GM12864 (cell line): ENCODE measurements at places on chromosomes 5 and 9.

- DNase-seq, result no peak
Observed at GRCh38 chr5:15021266-15022046, 149.9 kb upstream of the ANKH start.

GRCh38 chr9:109229682-109230081 is 62.6 kb upstream of the FRRS1L start:
- DNase-seq, result no peak

DNA sequence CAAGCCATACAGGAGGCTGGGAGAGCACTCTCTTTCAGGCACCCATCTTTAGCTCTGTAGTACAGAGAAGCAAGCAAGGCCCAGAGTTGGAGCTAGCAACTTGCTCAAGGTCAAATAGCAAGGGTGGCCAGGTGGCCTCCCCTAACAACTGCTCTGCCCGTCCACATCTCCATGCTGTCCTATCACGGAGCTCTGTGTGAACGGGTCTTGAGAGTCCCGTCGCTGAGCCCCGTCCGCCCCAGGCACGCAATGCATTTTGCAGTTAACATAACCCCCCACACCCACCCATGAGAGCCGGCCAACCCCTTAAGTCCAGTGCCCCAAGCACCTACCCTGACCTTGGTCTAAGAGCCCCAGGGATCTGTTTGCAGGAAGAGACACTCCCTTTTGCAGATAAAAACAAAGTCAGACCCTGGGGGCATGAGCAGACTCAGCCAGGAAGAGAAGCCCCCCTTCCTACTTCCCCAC is 1.5 kb downstream of the RNF44 start:
- no peak for DNase-seq

DNA sequence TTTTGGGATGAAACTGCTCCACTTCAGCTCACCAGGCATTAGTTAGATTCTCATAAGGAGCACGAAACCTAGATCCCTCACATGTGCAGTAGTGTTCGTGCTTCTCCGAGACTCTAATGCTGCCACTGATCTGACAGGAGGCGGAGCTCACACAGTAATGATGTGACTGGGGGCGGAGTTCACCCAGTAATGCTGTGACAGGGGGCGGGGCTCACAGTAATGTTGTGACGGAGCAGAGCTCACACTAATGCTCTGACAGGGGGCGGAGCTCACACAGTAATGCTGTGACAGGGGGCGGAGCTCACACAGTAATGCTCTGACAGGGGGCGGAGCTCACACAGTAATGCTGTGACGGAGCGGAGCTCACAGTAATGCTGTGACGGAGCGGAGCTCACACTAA is 27.1 kb upstream of the LRRC14B start:
- DNase-seq, result no peak

GRCh38 chr9:20689833-20690232 is 5.8 kb downstream of the FOCAD start:
- DNase-seq, result no peak

- no peak for DNase-seq
Observed at GRCh38 chr5:122947772-122948171, 88.8 kb downstream of the PPIC start.

- no peak for DNase-seq
Observed at GRCh38 chr5:143671674-143672569, 140.0 kb upstream of the HMHB1 start.

- peak; percentile 12 for DNase-seq
Observed at GRCh38 chr5:76292620-76293322, 110.3 kb upstream of the IQGAP2 start.

- peak; percentile 4 for DNase-seq
Observed at GRCh38 chr5:35066260-35066795, 18.6 kb upstream of the AGXT2 start.

GRCh38 chr5:54915466-54916027 is 69.8 kb downstream of the ESM1 start:
- no peak for DNase-seq

DNA sequence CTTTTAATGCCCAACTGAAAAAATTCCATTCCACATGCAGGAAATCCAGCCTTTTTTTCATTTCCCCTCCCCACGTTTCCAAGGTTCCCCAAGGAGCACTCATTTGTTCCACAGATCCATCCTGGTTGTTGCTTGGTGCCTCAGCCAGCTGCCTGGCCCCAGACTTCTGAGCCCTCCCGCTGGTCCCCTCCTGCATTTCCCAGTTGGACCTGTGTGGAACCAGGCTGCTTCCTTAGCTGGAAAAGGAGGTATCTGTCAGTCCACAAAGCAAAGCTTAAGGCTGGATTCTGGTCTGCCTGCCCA is 44.8 kb downstream of the ANGPTL2 start:
- DNase-seq, result no peak

DNA sequence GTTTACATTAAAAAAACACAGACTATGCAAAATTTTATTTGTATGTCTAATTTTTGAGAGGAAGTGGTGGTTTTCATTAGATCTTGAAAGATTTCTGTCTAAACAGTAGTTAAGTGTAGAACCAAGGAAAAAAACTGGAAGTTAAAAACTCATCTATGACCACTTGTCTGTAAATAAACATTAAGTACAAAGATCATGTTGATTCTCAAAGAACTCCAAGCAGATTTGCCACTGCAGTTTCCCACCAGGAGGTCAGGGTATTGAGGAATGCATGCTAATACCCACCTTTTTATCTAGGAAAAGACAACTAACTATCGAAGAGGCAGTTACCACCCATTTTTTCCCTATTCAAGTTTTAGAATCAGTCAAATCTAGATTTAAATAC is 1.9 kb downstream of the STOM start:
- DNase-seq, result no peak

DNA sequence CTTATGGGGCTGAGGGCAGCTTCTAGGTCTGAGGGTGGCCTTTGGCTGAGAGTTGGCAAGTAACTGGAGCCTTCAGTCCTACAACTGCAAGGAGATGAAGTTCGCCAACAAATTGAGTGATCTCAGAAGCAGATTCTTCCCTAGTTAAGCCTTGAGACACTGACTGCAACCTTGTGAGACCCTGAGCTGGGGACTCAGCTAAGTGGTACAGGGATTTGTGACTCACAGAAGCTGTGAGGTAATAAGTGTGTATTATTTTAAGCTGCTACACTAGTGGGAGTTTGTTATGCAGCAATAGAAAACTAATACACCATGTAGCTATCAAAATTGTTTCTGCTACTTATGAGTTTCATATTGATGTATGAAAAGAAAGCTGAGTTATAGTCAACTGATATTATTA is 279.2 kb downstream of the PIK3R1 start:
- no peak for DNase-seq

- DNase-seq, result no peak
Observed at GRCh38 chr5:178415353-178415752, 174.8 kb downstream of the COL23A1 start.

DNA sequence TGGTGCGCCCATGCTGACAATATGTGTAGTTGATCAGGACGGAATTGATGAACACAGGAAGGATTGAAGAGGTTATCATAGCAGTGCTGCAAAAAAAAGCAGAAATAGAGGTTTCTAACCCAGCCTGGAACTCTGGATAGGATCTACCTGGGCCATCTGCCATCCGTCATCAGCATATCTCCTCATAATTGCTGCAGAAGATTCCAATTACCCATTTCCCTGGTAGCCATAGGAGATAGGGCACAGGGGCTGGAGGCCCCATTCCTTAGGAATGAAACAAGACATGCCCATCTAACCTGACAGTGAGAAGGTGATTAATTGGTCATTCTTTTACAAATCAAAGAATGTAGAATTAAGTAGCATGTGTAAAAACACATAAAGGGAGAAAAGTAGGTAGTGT is 60.3 kb upstream of the TRIM32 start:
- no peak for DNase-seq

GRCh38 chr9:137085920-137086530 is 760 bp upstream of the MAN1B1 start:
- no peak for DNase-seq

DNA sequence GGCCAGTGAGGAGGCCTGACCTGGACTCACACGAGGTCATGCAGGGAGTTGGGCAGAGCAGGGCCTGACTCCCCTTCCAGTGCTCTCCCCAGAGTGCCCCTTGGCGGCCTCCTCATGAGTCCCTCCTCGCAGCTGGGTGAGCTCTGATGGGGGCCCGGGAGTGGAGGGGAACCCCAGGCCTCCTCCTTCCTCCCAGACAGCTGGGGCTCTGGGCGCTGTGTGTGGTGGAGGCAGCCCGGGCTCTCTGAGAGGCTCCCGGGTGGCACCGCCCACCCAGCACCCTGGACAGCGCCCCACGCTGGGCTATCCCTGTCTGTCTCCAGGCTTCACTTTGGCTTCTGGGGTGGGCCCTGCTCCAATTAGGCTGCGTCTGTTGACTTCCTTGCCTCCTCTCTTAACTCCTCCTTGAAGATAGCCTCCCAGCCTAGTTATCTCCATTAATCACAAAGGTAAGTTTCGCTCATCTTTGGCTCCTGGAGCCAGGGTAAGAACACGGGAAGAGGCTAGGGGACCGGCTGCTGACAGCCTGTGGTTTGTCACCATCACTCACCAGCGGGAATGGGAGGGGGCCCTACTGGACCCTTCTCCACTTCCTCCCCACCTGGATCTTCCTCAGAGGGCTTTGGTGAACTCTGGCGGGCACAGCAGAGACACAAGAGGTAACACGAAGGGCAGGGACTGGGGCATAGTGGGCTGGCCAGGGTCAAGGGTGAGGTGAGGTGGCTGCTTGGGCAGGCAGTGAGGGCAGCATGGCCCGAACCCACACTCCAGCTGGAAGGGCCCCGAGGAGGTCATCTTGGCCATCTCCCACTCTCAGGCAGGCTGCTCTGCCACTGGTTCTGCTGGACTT is 13.1 kb downstream of the PSD2 start:
- DNase-seq, result no peak

- DNase-seq, result no peak
Observed at GRCh38 chr9:93660352-93661046, 84.1 kb downstream of the PHF2 start.

DNA sequence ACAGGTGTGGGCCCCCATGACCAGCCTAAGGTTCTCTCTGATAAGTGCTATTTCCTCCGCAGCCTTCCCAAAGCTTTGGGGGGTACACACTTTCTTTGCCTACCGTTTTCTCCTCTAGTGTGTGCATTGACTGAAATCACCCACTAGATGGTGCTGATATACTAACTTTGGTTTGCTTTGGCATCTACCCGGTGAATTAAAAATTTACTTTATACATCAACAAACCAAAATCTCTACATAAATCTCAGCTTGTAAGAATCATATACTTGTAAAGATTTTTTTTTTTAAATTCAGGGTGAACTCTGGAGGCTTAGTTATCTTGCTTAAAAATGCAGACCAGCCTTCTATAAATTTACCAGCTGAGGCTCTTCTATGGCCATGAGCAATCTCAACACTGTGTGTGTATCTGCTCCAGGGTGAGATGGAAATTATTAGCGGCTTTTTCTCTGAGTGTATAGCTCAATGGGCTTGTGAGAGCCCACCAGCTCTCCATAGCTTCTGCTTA is 475.7 kb upstream of the TNC start:
- peak; percentile 1 for DNase-seq

DNA sequence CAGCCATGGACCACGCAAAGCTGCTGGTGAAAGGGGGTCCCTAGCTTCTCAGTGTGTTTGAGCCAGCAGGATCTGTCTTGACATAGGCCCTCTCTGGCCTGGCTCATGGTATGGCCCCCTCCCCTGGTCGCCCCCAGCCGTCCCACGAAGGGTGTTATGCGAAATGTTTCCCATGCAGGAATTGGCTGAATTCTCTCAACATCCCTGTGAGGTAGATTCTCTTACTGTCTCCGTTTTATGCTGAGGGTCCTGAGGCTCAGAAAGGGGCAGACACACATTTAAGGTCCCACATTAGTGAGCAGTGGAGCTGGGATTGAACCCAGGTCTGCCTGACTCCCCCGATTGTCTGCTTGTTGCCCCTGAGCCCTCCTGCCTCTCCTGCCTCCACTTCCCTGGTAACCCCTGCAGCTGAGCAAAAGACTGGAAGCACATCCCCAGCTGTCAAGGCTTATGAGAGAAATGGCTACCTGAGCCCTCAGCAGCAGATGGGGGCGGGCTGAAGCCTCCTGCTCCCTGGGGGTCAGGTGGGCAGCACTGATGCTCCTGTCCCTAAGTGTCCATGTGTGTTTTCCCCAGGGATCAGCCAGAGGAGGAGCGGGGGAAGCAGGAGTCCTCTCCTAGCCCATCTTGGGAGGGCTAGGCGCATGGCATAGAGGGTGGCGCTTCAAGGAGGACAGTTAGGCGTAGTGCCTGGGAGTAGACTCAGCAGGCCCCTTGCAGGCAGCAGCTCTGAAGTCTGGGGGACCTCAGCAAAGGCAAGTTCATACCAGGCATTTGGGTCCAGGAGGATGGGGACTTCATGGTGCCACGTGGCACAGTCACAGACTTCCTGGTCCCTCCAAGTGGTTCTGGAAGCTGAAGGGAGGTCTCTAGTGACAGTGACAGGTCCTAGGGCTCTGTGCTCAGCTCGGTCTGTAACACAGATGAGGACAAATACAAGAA is 49.0 kb upstream of the GARNL3 start:
- no peak for DNase-seq

GRCh38 chr5:7916171-7916804 is 47.3 kb downstream of the MTRR start:
- no peak for DNase-seq

DNA sequence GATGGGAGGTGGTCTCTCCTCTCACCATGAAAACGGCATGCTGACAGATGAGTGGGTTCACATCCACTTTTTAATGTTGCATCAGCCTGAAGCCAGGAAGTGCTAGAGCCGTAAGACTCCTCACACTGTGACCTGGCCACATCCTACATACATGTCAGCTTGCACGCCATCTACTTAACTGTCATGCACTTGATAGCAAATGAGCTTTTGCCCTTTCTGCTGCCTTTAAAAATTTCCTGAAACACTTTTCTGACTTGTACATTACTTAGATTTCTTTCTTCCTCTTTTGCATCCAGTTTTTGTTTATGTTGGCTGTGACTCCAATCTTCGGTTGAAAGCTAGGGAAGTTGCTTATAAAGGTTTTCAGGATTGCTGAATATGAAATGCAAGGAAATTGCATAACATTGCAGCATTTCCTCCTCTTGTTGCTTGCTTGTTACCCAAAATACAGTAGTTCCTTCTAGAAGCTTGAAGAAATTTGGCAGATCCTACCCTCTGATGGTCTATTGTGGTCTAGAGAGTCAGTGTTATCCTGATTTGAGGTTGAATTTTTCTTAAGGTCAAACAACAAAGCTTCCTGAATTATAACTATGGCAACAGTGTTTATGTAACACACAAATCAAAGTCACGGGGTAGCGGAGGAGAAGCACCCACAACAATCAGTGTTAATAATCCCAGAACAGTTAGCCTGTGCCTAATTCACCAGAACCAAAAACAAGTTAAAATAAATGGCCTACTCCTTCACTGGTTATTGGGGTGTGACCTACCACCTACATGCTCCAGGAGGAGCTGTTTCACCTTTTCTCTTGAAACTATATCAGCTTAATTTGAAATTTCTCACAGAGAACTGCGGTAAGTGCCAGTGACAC is 232.5 kb downstream of the ARHGAP26 start:
- DNase-seq, result peak; percentile 94

- peak; percentile 36 for DNase-seq
Observed at GRCh38 chr5:9947225-9947714, 302.4 kb downstream of the ATPSCKMT start.

DNA sequence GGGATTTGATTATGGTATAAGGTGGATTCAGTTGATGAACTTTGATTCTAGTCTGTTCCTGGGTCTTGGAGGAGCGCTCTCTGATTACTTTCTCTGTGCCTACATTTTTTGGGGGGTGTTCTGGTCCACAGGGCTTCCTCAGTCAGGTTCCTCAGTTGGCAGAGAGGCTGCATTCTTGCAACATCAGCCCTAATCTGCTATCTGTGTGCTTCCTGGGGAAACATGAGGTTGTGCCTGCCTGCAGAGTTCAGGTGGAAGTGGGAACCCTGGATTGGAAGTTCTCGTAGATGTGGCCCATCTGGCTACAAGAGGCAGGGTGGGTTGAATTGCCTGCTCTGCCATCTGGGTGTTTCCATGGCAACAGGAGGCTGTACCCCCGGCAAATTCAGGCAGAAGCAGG is 24.5 kb downstream of the POLK start:
- DNase-seq, result no peak

GRCh38 chr9:124708074-124708473 is 63.0 kb downstream of the NR6A1 start:
- no peak for DNase-seq
